A549 (cell line): ENCODE measurements at places on chromosomes 7 and 10.

GRCh38 chr7:119712886-119713462 lies 560.0 kb upstream of the KCND2 start:
- DNase-seq, result no peak

DNA sequence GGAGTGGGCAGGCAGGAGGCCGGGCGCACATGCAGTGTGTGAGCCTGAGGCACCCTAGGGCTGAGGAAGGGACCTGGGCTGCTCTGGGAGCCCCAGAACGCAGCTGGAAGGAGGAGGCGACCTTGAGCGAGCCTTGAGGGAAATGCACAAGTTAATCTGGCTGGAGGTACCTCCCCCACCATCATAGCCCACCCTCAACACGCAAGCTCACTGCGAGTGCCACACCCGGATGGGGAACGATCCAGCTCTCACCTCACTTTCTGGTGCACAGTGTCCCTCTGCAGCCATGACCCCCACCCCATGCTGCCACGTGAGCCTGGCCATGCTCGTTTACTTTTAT lies 162.4 kb upstream of the PPP2R2D start:
- no peak for DNase-seq

DNA sequence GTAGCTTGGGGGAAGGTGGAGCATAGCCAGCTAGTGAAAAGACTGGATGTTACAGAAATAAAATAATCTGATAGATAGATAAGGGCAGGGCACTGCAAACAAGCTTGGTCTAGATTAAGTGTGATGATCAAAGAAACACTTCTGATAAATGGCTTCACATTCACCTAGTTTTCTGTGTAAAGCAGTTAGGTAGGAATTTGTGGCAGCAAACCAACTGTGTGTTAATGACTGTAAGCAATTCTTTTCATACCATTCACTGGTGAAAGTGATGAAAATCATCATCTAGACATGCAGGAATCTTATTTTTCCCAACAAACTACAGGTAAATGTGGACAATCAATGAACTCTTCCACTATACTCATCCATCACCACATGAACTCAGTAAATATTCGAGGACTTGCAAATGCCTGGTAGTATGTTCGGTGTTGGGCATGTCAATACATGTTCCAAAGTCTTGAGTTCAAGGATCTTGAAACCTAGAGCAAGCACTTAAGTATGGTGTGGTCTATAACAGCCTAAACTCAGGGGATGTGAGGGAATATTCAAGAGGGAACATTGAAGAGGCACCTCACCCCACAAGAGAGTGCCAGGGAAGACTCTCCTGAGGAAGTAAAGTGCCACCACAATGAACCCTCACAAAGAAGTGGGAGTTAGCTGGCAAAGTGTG lies 20.5 kb downstream of the PON3 start:
- no peak for DNase-seq

- DNase-seq, result no peak
These were observed 42.2 kb downstream of the GPR85 start for GRCh38 chr7:113044394-113044793.

DNA sequence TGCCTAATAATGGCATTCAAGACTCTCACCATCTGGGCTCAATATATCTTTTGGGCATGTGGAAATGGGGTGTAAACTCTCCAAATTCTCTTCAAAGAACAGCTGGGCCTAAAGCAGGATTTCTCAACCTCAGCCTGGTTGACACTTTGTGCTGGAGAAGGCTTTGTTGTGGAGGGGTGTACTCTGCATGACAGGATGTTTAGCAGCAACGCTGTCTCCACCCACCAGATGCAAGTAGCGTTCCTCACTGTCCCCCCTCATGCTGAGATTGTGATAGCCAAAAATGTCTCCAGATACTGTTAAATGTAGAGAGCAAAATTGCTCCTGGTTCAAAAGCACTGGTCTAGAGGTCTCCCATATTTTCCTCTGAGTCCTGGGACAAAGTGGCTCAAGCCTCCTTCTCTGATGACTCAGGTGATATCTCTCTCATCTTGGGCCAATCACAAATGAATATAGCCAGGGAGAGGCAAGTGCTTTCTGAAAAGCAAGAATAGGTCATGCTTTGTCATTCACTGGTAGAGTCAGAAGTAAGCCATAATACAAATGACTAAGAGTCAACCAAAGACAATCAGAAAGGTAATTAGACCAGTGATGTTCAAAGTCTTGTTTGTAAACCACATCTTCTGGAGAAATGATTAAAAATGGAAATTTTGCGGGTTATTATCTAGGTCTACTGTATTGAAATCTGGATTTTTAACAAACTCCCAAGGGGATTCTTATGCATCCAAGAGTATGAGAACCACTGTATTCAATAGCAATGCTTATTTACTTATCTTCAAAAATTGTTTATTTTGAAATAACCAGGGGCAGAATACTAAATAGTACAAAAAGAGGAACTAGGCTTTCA lies 330.8 kb downstream of the PTEN start:
- no peak for DNase-seq

- no peak for DNase-seq
These were observed 100.6 kb upstream of the PDE1C start for GRCh38 chr7:32170838-32171237.

- no peak for DNase-seq
These were observed 3.3 kb downstream of the EDRF1 start for GRCh38 chr10:125722811-125723210.
